ENCODE measurements at places on chromosomes 5 and 9.

DNA sequence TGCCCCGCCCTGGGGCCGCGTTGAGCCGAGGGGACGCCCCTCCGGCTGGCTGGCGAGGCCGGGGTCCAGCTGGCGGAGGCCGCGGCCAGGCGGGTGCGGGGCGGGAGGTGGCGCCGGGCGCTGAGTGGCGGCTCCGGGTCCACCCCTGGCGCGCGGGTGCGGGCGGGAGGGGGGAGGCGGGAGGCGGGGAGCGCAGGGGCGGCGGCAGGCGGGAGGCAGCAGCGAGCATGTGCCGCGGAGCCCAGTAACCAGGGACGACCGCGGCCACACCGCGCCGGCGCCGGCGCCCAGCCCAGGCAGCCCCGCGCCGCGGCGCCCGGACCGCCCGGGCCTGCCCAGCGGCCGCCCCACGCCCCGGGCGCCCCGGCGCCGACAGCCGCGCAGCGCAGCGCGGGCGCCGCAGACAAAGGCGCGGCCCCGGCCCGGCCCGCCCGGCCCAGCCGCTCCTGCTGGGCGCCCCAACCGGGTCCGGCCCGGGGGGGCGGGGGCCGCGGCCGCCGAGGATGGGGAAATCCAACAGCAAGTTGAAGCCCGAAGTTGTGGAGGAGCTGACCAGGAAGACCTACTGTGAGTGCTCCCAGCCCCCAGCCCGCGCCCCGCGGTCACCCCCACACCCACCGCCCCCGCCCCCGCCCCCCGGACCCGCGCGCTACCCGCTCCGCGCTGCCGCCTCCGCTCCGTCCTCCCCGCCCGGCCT is at the start of gene NCS1:
NCS1 (plus strand) TSS at position 244 of the 697 bp plus-strand sequence; CDS start at position 504, 260 bp downstream.
- peak; percentile 59 for DNase-seq

DNA sequence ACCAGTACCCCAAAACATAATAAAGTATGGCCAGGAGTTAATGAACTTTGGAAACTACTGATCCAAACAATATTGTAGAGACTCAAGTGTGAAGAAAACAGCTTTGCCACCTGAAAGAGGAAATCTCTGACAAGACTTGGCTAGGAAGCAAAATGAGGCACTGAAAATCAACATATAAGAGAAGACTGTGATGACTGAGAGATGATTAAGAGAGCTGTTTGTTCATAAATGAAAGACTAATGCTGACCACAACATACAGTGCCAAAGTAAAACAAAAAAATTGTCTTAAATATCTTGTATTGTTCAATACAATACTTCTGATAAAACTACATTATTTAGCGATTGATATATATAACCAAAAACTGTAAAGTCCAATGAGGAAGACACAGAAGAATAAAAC is 7.2 kb downstream of the RC3H2 start:
- no peak for DNase-seq

DNA sequence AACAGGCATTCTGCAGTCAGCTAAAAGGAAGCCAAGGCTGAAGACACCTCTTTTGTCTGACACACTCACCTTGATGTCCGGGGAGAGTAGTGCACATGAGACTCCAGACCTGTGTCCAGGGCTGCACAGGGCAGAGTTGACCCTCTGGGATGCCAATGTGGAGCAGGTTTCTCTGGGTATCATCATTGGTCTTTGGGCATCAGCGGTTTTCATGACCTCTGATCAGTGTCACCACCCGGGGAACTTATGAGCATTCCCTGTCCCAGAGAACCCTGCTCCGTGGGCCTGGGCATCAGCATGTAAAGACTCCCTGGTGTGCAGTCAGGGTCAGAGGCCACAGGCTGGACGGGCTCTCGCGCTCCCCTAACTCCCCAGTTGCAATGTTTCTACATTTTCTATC is 80.2 kb downstream of the NSUN2 start:
- no peak for DNase-seq

GRCh38 chr9:137272241-137273094 is 5.1 kb upstream of the TOR4A start:
- DNase-seq, result no peak

All from hematopoietic multipotent progenitor cell treated with erythropoietin and hydrocortisone succinate and interleukin-3 and kit ligand, for 8 days (in vitro differentiated cells).